ENCODE measurements at places on chromosomes 7 and 10.

DNA sequence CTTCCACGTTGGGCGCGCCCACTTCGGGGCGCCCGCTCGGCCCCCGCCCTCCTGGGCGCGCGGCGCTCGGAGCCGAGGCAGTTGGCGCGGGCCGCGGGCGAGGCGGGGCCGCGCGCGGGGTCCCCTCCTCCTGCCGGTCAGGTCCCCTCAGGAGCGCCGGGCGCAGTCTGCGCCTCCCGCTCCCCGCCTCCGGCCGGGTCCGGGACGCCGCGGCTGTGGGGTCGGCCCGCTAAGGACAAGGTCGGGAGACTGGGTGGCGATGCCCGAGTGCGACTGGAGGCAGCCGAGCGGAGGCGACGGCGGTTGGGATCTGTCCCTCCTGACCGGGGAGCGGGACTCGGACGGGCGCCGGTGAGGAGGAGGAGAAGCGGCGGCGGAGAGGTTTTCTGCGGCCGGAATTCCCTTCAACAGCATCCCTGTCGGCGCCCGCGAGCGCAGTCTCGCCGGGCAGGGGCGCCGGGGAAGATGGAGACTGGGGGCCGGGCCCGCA is at the start of gene ATRNL1:
Gene ATRNL1 (plus strand): TSS at position 80 of the 490 bp plus-strand sequence. CDS start 386 bp downstream, at position 466.
- DNase-seq: peak; percentile 9

DNA sequence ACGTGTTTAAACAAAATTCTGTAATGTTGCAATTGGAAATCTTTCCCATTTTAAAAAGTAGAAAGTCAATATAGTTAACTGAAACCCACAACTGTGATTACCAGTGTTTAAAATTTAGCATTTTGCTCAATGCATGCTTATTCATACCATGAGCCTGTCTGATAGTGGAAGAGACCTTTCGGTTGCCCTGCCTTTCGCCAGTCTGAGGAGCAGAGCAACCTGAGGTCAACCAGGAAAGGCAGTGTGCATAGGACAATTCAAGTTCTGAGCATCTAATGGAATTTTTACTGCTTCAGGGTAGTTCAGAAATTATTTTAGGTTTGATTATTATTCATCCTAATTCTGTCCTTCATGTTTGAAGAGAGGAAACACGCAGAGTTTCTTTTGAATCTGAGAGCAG is 100.8 kb downstream of the CUBN start:
- DNase-seq: no peak

GRCh38 chr10:49034925-49035324 is 80.4 kb downstream of the VSTM4 start:
- DNase-seq: no peak

DNA sequence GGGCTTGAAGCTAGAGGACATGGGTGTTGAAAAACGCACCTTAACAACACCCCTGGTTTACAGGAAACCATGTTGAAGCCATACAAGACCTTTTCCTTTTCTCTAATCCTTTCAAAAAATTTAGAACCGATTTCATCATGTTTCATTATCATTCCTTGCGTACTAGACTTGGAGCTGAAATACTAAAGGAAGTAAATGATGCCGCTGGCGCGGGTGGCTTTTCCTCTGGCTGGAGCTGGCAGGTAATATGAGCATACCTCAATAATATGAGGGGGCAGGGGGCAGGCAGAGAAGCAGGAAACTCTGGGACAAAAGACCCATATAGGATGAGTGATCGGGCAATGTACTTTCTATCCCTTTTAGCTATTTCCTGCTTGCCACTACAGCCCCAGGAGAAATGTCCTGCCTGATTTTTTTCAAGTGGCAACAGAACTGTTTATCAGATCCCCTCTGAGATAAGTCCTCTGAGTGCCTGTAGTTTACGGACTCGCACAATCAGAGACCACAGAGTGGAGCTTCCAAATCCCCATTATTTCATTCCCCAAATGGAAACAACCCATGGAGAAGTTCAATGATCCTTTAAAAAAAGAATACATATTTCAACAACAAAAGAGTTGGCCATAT is 450.1 kb downstream of the KCNMA1 start:
- no peak for DNase-seq

- DNase-seq: no peak
Observed at GRCh38 chr10:75080554-75080953, 30.9 kb upstream of the SAMD8 start.

GRCh38 chr7:27430105-27430504 is 187.5 kb downstream of the EVX1 start:
- no peak for DNase-seq

DNA sequence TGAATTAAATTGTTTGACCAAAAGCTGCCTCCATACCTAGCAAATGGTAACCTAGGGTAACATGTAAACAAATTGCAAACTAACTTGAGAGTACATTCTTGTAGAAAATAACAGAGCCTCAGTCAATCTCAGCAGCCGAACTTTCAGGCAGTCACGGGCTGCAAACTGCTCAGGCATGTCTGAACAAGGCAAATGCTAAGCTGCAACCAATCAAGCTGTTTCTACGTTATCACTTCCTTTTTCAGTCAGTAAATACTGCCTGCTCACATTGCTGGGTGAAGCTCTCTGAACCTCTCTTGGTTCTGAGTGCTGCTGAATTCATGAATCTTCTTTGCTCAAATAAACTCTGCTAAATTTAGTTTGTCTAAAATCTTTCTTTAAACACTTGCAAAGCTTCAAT is 1212.4 kb downstream of the SORCS1 start:
- DNase-seq: peak; percentile 16

- DNase-seq: no peak
Observed at GRCh38 chr10:14141283-14141682, 189.4 kb downstream of the FRMD4A start.

GRCh38 chr7:2860627-2861133 is 16.6 kb upstream of the GNA12 start:
- peak; percentile 69 for DNase-seq

- no peak for DNase-seq
Observed at GRCh38 chr7:72298912-72299311, 113.2 kb downstream of the CALN1 start.

Data from large intestine (tissue), 12 donors.